ENCODE measurements at places on chromosomes 3 and 15. TPM values are rescaled to one million over a fixed set of nuclear protein-coding genes. Genes with fewer than 3 reads are reported as not detected.
A peak's percentile ranks its signal among the peaks of the same experiment; 100 is the strongest.

DNA sequence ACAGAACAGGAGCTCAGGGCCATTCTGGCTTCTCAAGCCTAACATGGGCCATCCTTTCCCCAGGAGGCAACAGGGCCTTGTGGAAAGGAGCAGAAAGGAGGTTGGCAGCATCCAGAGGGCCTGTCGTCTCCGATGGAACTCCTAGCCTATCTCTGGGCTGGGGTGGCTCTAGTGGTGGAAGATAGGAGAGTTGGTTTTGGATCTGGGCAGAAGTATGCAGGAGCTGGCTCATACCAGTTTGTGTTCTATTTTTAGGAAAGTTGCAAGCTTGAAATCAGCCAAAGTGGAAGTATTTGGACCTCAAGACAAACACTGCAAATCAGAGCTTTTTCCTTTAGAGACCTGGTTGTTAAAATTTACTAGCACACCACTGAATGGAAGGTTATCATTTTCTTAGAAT is 35.4 kb upstream of the XCR1 start:
- no peak for DNase-seq

GRCh38 chr3:130462089-130462488 is 54.9 kb upstream of the COL6A6 start:
- no peak for DNase-seq

DNA sequence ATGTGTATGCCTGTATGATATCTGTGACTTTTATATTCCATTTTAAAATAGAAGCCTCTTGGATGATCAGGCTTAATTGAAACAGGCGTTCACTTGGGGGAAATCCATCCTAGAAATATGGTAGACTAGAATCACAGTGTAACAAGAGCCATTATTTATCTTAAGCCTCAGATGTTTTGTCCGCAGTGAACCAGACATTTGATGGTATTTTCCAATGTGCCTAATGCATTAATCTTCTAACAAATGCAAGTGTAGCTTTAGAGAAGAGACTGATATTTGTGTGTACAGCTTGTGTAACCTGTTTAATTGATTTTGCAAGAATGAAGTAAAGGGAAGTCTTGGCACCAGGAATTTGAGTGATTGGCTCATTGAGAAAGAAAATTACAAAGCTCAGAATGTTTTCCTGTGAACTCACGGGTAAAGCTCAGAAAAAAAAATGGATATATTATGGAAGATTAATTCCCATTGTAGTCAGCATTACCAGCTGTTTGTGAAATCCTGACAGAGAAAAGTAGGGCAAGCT is 155.7 kb downstream of the SV2B start:
- no peak for DNase-seq

- DNase-seq, result no peak
These were observed 15.0 kb downstream of the XCR1 start for GRCh38 chr3:46012246-46012645.

GRCh38 chr3:42539871-42540714 is 37.6 kb downstream of the VIPR1 start:
- DNase-seq, result peak; percentile 81

- no peak for DNase-seq
These were observed 758.0 kb downstream of the NTRK3 start for GRCh38 chr15:87498560-87498959.

DNAJC13 gene
- 49.4 TPM for total RNA-seq

UBAP1L gene
- total RNA-seq, result 3.2 TPM

Measured in left colon (tissue), 2 donors.